Cardiac ventricle fibroblast (primary cell): ENCODE measurements at places on chromosomes 5 and 9. TPM values are rescaled to one million over a fixed set of nuclear protein-coding genes. Genes with fewer than 3 reads are reported as not detected.

TRAPPC13 gene
- total RNA-seq = 7.3 and 7.6 TPM in 2 replicates

ARL14EPL gene
- total RNA-seq = not detected in 2 replicates

SOX30 gene
- total RNA-seq = not detected in 2 replicates

TRPM6 gene
- 0.05 and 0.06 TPM in 2 replicates for total RNA-seq

SERF1A gene
- total RNA-seq = 5.5 and 20.0 TPM in 2 replicates

CLTA gene
- 240 and 249 TPM in 2 replicates for total RNA-seq

GSN gene
- total RNA-seq = 739 and 768 TPM in 2 replicates
